NCI-H2029 treated with DMSO at 0.1 percent for 48 hours (cell line): ENCODE measurements at places on chromosomes 7 and 10.

DNA sequence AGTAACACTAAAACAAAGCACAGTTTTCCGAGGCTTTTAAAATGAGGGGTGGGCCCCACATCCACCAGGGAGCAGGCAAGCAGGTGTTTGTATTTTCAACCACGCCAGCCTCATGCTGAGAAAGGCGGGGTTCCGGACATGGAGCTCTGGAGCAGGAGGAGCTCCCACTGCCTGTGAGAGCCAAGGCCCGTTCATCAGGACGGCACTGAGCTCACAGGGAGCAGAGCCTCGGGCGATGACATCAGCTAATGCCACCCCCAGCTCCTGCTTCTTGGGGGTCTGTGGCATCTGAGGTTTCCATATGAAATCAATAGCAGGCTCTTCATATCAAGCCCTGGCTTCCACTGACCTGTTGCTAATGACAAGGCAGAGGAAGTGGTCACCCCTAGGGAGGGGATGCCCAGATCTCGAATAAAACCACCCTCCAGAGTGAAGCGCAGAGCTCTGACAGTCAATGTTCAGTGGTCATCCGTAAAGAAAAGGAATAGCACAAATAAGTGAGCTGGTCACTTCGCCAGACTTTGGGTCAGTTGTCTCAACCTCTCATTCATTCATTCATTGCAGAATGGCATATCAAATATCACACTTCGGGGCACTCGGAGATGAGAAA is 89.1 kb downstream of the TNS3 start:
- no peak for DNase-seq

GRCh38 chr10:132400041-132400546 is 3.1 kb downstream of the PWWP2B start:
- DNase-seq, result no peak

GRCh38 chr7:139679731-139680594 is 97.8 kb downstream of the HIPK2 start:
- no peak for DNase-seq

DNA sequence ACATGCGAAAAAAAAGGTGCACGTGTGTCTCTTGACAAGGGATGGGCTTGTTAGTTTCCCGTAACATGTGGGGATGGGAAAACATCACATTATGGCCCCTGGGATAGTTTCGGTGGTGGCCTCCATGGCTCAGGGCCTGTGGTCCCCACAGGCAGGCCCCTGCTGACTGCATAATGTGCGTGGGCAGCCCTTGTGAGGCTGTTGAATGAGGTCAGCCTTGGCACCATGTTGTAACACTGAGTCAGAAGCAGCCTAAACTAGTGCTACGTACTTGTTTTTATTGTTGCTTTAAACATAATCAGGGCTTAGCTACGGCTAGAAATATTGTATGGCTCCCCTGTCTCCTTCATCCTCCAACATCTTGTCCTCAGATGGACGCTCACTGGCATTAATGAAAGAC is 80.6 kb downstream of the BEND7 start:
- no peak for DNase-seq

GRCh38 chr10:11270135-11270857 is 252.6 kb downstream of the CELF2 start:
- DNase-seq, result no peak

DNA sequence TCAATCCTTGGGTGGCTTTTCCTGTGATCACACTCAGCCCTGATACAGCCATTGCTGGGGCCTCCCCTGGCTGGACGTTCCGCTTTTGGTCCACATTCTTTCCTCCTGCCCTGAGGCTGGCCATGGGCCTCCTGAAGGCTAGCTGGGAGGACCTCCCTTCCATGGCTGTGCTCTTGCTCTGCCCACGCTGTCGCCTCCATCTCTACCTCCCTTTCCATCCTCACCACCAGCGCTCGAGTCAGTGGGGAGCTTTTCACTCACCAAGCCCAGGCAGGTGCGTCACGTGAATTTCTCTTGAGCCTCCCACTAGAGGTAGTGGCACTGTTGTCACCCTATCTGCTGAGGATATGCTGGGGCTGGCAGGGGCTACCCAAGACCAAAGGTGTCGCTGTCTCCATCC is 85.9 kb downstream of the BMS1 start:
- no peak for DNase-seq

GRCh38 chr10:124892905-124893304 is 49.0 kb upstream of the ZRANB1 start:
- no peak for DNase-seq

DNA sequence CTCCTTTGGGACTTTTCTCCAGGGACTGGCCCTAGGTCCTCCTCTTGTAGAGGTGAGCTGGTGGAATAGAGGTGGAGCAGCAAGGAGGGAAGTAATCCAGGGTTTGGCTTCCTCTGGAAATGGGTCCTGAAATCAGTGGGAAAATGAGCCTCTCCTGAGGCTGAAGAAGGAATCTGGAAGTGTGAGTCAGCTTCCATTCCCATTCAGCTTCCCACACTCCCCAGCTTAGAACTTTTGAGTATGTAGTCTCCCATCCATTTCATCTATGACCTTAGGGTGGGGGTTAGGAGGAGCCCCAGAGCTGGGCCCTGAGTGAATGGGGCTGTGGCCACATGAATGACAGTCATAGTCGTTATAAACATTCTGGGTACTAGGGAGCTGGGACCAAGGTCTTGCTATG is 17.7 kb downstream of the LDB1 start:
- DNase-seq, result no peak

- DNase-seq, result no peak
Observed at GRCh38 chr7:155191901-155192478, 105.7 kb upstream of the INSIG1 start.

GRCh38 chr10:85645926-85646711 is 720.5 kb downstream of the GRID1 start:
- DNase-seq, result peak; percentile 59

GRCh38 chr10:101052285-101052684 is 9.5 kb upstream of the KAZALD1 start:
- no peak for DNase-seq

GRCh38 chr10:102682981-102683380 is 31.2 kb downstream of the ARL3 start:
- DNase-seq, result no peak

DNA sequence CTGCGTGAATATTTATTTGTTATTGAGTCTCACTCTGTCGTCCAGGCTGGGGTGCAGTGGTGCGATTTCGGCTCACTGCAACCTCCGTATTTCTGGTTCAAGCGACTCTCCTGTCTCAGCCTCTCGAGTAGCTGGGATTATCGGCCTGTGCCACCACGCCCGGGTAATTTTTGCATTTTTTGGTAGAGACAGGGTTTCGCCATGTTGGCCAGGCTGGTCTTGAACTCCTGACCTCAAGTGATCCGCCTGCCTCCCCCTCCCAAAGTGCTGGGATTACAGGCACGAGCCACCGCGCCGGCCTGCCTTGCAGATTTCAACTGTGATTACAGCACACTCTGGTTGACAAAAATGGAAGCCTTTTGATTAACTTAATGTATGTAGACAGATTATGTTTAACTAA is 730.0 kb upstream of the VSTM2A start:
- DNase-seq, result no peak

GRCh38 chr10:106515206-106515790 is 649.2 kb downstream of the SORCS1 start:
- no peak for DNase-seq

- no peak for DNase-seq
Observed at GRCh38 chr7:33724201-33724600, 181.1 kb upstream of the BMPER start.

DNA sequence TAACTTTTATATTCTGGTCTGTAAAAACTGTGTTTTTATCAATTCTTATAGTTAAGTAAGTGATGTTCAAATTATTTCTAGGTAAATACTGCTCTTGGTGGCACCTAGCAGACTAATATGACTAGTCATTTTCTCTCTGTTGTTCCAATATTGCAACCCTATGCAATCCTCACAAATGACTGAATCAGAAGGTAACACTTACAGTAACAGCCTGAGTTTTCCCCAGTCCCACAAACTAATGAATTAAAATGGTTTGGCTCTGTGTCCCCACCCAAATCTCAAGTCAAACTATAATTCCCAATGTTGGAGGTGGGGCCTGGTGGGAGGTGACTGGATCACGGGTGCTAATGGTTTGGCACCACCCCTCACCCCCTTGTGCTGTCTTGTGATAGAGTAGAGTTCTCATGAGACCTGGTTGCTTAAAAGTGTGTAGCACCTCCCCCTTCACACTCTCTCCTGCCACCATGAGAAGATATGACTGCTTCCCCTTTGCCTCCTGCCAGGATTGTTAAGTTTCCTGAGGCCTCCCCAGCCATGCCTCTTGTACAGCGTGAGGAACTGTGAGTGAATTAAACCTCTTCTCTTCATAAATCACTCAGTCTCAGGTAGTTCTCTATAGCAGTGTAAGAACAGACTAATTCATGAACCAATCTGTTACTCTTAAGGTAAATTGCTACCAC is 43.5 kb downstream of the MTPN start:
- DNase-seq, result no peak

- no peak for DNase-seq
Observed at GRCh38 chr7:141157138-141157765, 83.4 kb downstream of the TMEM178B start.

DNA sequence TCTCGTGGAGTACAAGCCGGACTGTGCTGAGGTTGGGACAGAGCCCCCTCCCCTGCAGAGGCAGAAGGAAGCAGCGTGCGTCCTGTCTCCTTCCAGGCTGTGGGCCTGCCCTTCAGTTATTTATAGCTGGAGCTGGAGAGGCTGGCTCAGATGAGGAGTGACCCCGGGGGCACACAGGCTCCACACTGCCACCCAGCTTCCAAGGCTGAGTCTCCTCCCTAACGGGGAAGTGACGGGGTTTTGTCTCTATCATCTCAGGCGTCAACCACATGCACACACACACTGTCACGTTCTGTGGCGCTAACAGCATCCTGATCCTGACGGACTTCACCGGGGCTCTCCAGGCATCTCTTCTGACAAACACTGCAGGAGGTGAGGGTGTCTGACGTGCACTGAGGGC is 25.4 kb downstream of the AMZ1 start:
- DNase-seq, result no peak

GRCh38 chr10:15801147-15801546 is 59.2 kb downstream of the MINDY3 start:
- no peak for DNase-seq

- no peak for DNase-seq
Observed at GRCh38 chr7:92266415-92267241, 20.9 kb downstream of the ANKIB1 start.

GRCh38 chr7:26183545-26184280 is 16.8 kb downstream of the HNRNPA2B1 start:
- no peak for DNase-seq

DNA sequence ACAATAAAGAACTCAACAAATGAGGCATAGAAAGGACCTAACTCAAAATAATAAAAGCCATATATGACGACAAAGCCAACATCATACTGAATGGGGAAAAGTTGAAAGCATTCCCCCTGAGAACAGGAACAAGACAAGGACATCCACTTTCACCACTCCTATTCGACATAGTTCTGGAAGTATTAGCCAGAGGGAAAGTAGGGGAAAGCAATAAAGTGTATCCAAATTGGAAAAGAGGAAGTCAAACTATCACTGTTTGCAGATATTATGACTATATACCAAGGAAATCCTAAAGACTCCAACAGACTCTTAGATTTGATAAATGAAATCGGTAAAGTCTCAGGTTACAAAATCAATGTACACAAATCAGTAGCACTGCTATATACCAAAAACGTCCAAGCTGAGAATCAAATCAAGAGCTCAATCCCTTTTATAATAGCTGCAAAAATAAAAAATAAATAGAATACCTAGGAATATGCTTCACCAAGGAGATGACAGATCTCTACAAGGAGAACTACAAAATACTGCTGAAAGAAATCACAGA is 4.8 kb downstream of the ANXA7 start:
- no peak for DNase-seq

DNA sequence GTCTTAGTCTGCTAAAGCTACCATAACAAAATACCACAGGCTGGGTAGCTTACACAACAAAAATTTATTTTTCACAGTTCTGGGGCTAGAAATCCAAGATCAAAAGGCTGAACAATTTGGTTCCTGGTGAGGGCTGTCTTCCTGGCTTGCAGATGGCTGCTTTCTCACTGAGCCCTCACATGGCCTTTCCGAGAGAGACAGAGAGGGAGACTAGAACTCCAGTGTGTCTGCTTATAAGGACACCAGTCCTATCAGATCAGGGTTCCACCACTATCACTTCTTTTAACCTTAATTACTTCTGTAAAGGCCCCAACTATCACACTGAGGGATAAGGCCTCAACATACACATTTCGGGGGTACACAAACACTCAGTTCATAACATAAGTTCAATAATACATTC is 527.4 kb upstream of the VSTM2A start:
- no peak for DNase-seq

DNA sequence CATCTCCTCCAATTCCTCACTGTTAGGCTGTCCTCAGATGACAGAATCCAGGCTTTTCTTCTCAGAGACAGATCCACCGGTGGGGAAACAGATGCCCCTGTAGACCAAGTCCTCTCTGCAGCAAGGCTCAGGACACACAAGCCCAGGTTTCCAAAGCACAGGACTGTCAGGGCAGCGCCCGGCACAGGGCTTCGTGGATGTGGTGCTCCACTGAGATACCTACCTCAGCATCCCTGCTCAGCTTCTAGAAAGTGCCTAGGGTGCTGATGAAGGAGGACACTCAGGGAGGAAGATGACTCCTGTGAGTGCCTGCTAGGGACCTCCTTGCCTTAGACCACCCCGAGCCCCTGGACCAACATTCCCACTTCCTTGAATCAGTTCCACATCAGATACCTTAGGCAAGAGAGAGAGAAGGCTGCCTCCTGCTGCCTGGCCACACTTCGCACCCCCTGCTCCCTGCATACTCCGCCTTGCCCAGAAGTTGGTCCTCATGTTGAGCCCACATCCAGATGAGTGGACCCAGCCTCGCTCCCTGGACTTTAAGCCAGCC is 8.9 kb upstream of the RBP3 start:
- no peak for DNase-seq

GRCh38 chr7:159092701-159093121 is 52.0 kb downstream of the VIPR2 start:
- no peak for DNase-seq

- DNase-seq, result no peak
Observed at GRCh38 chr7:134589491-134589941, 40.6 kb downstream of the AKR1B15 start.

DNA sequence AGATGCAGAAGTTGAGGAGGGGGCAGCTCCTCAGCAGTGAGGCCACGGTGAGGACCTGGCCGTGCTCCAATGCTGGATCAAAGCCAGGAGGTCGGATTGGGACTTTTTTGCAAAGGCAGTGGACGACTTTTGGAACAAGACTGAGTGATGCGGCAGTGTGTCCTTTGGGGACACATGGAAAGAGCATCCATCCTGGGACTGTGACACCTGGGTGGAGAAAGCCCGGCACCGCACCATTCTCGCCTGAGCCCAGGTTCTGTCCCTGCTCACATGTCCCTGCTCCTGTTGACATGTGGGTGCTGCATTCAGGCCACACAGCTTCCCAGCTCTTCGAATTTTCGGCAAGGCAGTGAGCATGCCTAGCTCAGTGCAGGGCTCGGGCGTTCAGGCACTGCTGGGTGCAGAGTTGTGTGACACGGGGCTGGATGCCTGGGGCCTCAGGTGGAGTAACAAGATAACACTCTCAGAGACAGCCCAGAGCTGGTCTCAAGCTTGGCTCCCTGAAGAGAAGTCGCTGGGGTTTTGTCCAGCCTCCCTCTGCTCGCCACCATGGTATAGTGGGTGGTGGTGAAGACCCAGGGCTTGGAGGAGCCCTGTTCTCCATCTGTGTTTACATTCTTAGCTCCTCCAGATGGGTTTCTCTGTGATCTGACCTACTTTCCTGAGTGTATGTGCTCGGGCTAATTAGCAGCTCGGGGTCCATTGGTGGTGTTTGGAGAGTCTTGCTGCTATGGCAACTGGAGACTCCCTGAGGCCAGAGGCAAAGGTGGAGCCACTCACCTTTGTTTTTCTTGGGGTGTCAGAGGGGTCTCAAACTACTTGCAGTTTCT is 111.7 kb upstream of the BTBD16 start:
- no peak for DNase-seq
